NCI-H1105 treated with DMSO at 0.1 percent for 48 hours (cell line): ENCODE measurements at places on chromosomes 11 and 22.
A peak's percentile ranks its signal among the peaks of the same experiment; 100 is the strongest.

GRCh38 chr11:61075891-61076290, 26.4 kb upstream of the CD5 start:
- no peak for DNase-seq

- no peak for DNase-seq
These were observed 21.4 kb upstream of the RCN1 start for GRCh38 chr11:32069361-32070058.

- DNase-seq, result peak; percentile 86
These were observed at the start of gene TMEM25 for GRCh38 chr11:118530683-118531596. Gene TMEM25, plus strand, starts transcription at chr11:118531192. Its CDS starts 610 bp downstream, at chr11:118531802.

DNA sequence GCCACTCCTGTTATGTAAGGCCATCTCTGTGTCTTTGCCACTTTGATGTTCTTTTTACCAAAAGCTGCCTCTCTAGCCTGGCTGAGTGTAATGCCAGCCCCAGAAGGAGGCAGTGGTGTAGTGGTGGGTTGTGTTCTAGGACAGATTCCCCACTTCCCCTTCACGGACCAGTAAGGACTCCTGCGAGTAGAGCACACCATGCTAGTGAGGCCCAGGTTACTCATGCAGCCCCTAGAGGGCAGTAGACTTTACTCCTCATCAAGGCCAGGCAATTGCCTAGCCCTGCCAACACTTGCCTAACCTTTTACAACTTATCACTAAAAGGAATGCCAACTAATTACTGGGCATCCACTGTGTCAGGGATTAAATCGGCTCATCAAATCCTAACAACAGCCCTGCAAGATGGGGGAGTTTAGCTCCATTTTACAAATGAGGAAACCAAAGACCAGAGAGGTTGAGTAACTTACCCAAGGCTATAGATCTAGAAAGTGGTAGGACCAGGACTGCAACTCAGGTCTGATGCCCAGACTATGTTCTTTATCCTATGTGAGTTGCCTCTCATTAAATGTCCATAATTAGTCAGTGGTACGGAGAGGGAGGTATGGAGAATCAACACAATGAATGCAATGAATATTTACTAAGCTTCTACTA, 75.3 kb downstream of the APIP start:
- DNase-seq, result peak; percentile 27

DNA sequence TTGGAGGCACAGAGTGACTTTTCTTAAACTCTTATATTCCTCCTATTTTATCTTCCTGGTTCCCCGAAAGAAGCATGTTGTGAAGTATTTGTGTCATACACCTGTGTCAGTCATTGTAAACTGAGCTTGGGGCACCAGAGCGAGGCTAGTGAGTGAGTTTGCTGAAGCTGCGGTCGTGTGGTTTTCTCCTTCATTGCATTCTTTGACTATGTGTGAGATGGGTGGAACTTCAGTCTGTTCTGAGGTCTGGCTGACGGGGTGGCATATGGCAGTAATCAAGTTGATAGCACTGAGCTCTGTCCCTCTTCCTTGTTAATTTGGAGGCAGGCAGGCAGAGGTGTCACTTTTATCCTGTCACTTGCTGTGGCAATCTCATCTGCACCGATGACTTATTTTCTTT, 4.2 kb downstream of the VPS26B start:
- DNase-seq, result no peak

GRCh38 chr11:62707277-62707861, at the start of the genes BSCL2 and GNG3:
Gene BSCL2, minus strand, starts transcription at chr11:62707424. Its CDS starts 229 bp downstream, at chr11:62707195.
Gene GNG3, plus strand, starts transcription at chr11:62707676. Its CDS starts 620 bp downstream, at chr11:62708296.
- no peak for DNase-seq
